NCI-H748 treated with DMSO at 0.1 percent for 48 hours (cell line): ENCODE measurements at places on chromosomes 1 and 21.

GRCh38 chr1:229048896-229049295 is 222.0 kb upstream of the RAB4A start:
- DNase-seq: no peak

- no peak for DNase-seq
These were observed 155.6 kb upstream of the NBPF11 start for GRCh38 chr1:148307583-148308185.

DNA sequence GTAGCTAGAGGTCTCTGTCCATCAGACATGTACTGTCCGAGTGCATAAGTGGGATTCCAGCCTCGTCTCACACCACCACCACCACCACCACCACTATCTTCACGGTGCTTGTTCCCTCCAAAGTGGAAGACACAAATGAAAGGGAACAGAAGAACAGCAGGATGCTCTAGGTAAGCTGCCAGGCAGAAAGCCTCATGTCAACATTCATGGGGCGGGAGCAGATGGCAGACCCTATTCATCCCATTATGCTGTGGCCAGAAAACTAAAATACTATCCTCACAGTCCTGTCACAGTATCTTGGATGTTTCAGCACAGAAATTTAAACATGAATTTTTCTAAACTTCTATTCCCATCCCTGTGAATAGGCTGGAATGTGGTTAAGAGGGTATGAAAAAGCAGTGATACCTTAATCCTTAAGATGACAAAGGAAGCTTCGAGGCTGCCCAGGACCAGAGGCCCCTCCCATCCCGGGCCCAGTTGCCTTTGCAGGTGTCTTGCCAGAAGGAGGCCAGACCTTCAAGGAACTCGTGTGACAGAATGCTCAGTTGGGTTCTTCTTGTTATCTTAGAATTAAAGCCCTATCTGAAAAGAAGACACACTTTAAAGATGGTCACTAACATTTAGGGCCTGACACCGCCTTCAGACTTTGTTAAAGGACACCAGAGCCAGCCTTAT is 24.7 kb downstream of the APCS start:
- DNase-seq: no peak

GRCh38 chr1:204216236-204216635 is 2.4 kb upstream of the GOLT1A start:
- DNase-seq: no peak

- DNase-seq: no peak
These were observed 478.9 kb upstream of the CAMK1G start for GRCh38 chr1:209104646-209105045.

DNA sequence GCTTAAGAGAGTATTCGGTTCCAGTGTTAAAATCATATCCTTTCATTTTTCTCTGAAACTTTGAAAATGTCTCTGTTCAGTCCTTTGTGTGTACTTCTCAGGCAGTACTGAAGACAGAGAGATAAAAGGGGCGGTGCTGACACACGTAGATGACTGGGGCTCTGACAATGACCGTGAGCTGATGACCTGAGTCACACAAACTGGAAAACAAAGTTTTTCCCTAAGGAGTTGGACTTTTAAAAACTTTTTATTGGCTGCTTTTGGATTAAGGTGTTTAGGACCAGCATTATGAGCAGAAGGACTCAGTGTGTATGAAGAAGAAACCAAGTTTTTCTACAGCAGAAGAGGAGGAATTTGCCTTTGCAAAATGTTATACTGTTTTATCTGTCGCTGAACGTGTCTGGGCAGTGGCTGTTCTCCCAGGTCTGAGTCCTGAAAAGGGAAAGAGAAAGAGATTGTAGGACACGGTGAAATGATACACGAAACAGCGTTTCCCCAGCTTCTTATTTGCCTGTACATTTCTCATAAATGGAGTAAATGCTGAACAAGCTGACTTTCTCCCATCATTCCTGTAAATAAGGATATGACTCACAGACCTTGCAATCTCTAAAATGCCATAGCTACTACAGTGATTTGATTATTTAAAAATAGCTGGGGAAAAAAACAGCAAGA is 51.5 kb downstream of the MAP3K7CL start:
- DNase-seq: no peak

GRCh38 chr1:40673452-40673851 is 8.0 kb upstream of the RIMS3 start:
- no peak for DNase-seq

DNA sequence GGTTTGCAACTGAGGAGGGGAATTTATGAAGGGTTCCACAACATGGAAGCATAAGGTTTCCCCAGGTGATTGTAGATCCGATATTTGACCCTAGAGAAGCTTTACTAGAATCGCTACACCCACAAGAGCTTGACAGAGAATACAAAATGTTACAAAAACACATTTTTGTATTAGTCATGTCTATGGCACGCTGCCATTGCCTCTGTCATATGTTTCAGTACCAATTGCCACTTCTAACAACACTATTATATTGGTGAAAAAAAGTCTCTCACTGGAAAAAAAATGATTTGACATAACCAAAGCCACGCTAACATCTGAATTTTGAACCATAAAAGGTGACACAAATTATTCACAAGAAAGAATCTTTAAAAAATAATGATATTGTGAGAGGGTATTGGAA is 214.5 kb downstream of the KCNT2 start:
- DNase-seq: no peak

DNA sequence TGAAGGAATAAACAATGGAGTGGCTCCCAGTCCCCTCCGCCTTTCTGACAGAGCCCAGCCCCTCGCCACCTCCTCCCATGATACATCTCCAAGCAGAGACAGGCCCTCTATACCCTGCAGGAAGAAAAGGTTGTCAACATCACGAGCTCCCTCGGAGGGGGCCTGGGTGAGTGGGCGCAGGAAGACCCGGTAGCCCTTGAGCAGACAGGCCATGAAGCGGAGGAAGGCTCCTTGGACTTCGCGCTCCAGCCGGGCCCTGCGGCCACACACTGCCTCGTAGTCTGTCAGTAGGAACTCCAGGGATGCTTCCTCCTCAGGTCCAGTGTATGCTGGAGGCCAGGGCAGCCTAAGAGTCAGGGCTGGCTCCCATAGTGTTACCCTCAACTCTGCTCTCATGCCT is 7.0 kb downstream of the DENND4B start:
- no peak for DNase-seq

GRCh38 chr1:229095325-229095724 is 175.6 kb upstream of the RAB4A start:
- DNase-seq: no peak

DNA sequence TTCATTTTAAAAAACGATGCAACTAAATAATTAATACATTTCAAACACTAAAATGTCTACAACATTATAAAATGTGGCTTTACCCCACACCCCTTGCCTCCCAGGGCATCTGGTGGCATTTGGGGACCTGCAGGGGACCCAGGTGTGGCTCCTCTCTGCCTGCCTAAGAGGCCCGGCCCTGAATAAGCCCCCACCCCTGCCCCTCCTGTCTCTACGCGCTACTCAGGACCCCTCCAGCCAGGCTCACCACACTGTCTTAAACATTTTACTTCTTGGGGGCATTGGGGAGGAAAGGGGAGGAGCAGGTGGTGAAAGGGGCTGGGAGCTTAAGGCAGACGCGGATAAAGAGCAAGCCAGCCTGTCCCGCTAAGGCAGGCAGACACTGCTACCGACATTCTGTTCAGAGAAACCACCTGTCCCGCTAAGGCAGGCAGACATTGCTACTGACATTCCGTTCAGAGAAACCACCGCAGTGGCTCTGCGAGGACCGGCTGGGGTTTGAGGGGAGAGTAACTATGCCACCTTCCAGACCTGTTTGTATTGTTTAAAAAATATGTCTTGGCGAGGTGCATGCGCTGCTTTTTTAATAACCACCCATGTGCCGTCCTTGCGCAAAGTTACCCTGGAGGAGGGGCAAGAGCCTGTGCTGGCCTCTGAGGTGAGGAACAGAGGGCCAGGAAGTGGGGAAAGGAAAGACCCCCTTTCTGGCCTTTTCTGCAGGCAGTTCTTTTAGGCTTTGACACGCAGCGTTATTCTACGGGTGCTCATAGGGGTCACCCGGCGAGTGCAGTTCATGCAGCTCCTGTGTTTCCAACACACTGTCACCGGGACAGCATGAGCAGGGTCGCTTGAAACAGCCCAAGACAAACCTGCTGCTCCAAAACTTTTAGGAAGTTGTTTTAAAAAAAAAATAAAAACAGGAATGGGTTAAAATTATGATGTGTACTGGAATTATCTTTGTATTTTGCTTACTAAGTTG is 51.3 kb upstream of the RIPK4 start:
- DNase-seq: no peak

GRCh38 chr1:233114860-233115259 is 164.4 kb downstream of the NTPCR start:
- DNase-seq: no peak
